Adrenal gland (tissue), 19 donors: ENCODE measurements at places on chromosomes 3 and 15. TPM values are rescaled to one million over a fixed set of nuclear protein-coding genes. Genes with fewer than 3 reads are reported as not detected.

The SEMA6D gene
- 2.9 TPM for total RNA-seq

The HRG gene
- total RNA-seq: not detected

The DOCK3 gene
- total RNA-seq: 0.72 TPM

The UBE2Q2 gene
- 56.5 TPM for total RNA-seq

The CKMT1B gene
- total RNA-seq: 1.1 TPM

The GOLGA8S gene
- 0.36 TPM for total RNA-seq

The DVL3 gene
- total RNA-seq: 34.1 TPM

- no peak for DNase-seq
These were observed 51.8 kb downstream of the BTD start for GRCh38 chr3:15653321-15653720.

GRCh38 chr3:124492824-124493223, 237.4 kb upstream of the UMPS start:
- DNase-seq: peak; percentile 67

- DNase-seq: peak; percentile 65
These were observed 265.0 kb downstream of the OPA1 start for GRCh38 chr3:193857996-193858395.

- peak; percentile 66 for DNase-seq
These were observed 9.4 kb downstream of the NAA50 start for GRCh38 chr3:113736548-113737089.

DNA sequence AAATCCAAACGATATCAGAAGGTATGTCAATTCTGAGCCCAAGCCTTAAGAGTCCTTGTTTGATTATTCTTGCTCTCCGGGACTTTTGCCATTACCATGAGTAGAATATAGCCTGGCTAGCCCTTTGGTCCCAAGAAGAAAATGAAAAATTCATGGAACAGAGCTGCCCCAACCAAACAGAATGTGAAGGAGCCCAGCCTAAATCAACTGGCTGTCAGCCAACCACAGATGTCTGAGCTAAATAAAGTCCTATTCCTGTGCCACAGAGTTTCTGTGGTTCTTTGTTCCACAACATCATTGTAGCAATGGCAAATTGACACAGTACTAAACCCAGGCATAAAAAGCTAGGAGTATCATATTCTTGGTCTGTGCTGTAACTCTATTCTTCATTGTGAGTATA, 185.2 kb downstream of the CPNE4 start:
- no peak for DNase-seq

- no peak for DNase-seq
These were observed 67.3 kb downstream of the FILIP1L start for GRCh38 chr3:100046986-100047385.

- DNase-seq: no peak
These were observed 25.3 kb upstream of the TM4SF4 start for GRCh38 chr3:149449182-149449581.

- no peak for DNase-seq
These were observed 56.3 kb downstream of the BLM start for GRCh38 chr15:90773485-90773884.

DNA sequence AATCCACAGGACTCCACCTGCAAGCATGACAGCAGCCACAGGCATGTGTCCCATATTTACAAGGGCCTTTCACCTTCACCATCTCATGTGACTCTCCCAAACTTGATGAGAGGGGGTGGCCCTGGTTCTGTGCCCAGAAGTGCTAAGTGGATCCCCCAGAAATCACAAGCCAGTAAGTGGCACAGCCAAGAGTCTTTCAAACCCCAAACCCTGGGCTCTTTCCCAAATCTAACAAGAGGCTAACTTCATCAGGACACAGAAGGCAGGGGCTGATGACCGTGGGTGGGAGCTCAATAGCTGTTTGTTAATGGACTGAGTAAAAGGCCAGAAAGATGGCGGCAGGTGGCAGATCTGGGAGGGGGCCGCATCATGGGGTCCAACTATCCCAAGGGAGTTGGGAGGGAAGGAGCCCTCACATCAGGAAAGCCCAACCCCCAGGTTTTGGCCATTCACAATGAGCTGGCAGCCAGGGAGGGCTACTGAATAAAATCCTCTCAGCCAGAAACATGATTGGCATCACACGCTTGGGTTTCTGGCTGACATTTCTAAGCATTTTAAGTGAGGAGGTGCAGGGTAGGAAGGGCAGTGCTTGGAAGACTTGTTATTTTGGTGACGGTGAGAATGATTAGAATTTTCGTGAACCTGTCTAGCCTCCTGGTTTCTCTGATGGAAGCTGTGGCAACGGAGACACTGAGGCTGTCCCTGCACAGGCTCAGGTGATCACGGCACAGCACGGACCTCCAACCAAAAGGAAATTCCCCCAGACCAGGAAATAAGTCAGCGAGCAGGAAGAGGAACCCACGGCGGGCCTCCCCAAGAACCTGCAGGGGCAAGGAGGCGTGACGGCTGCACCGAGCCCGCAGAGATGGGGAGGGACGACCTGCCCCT, 109.3 kb downstream of the OXNAD1 start:
- no peak for DNase-seq

GRCh38 chr3:139587797-139588196, 48.3 kb upstream of the RBP1 start:
- DNase-seq: no peak

GRCh38 chr15:101481917-101482525, 7.5 kb downstream of the PCSK6 start:
- no peak for DNase-seq

GRCh38 chr3:124174476-124174875, 182.6 kb upstream of the ROPN1 start:
- DNase-seq: no peak

- no peak for DNase-seq
These were observed 30.1 kb upstream of the MANF start for GRCh38 chr3:51354731-51355615.

GRCh38 chr15:48374472-48374871, 43.2 kb downstream of the DUT start:
- DNase-seq: no peak

GRCh38 chr3:16427103-16427965, 86.2 kb downstream of the RFTN1 start:
- peak; percentile 66 for DNase-seq

DNA sequence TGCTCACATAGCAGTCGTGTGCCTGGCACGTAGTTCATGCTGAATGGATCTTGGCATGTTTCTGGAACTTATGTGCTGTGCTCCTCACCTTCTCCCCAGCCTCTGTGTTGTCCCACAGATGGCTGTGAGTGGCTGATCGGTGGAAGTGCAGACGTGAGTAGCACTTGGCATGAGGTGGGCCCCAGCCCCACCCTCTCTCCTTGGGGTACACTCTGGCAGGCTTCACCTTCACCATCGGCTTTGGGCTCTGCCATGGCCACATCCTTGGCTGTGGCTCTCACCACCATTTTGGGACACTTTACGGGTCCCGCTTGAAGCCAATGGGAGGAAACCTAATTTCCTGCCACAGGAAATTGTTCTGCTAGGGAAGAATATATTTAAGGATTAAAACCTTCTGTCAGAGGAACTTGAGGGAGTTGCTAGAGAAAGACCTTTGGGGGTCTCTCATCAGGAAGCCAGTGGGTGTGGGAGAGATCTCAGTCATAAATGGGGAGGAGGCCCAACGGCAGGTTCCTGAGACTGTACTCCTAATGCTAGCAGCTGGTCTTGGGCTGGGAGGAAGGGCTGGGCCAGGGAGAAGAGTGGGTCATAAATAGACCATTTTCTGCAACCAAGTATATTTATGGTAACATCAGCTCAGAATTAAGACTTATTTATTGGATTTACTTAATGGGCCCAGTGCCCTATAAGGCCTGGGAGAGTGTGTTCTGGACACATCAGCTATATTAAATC, 92.3 kb downstream of the SMAD3 start:
- DNase-seq: no peak

- DNase-seq: no peak
These were observed 135.5 kb upstream of the ZPLD1 start for GRCh38 chr3:102299125-102299877.

- DNase-seq: peak; percentile 58
These were observed 47.6 kb upstream of the ATP1B3 start for GRCh38 chr3:141828890-141829289.

GRCh38 chr3:185983495-185984141, 45.8 kb upstream of the TRA2B start:
- peak; percentile 77 for DNase-seq

GRCh38 chr3:138824114-138824506, 10.6 kb downstream of the PIK3CB start:
- no peak for DNase-seq

DNA sequence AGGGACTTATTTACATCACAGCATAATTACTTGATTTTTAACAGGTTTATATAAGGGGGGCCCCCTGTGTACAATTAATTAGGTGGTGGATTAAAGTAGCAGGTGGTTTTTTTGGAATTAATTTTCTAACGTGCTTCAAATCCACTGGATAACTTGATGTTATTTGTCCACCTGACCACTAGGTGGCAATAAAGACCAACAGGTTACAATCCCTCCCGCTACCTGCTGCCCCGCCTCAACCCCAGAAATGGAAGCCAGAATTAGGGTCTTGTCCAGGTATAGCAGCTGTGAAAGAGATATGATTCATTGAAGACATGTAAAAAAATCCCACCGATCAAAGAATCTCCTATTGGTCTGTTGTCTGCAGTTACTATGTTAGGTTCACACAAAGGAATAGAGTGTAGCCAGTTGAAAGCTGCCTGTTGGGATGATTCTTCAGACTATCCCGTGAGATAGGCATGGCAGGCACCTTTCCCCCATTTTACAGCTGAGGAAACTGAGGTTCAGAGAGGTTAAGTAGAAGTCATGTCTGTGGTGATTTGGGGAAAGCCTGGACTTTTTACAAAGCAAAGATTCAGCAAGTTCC, 44.0 kb downstream of the MFSD1 start:
- DNase-seq: no peak

DNA sequence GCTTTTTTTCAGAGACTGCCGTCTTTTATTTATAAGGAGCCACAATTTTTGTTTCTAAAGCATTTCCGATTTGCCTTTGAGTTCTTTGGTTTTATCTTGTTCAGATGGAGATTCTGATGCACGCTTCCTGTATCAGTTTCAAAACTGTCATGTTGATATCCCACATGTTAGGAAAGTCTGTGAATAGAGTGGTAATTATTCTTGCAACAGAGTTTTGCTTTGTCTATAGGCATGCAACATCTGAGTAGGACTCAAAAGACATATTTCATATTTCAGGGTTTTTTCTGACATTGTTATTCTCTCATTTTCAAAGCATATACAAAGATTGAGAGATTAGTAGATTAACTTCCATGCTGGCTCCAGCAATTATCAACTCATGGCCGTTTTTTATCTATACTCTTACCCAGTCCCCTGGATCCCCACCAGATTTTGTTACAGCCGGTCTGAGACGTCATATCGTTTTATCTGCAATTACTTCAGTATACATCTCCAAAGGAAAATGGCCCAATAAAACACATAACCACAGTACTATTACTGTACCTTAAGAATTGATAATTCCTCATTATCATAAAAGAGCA, 22.4 kb downstream of the PAQR5 start:
- no peak for DNase-seq
